ENCODE measurements at places on chromosomes 6 and 20. TPM values are rescaled to one million over a fixed set of nuclear protein-coding genes. Genes with fewer than 3 reads are reported as not detected.

DNA sequence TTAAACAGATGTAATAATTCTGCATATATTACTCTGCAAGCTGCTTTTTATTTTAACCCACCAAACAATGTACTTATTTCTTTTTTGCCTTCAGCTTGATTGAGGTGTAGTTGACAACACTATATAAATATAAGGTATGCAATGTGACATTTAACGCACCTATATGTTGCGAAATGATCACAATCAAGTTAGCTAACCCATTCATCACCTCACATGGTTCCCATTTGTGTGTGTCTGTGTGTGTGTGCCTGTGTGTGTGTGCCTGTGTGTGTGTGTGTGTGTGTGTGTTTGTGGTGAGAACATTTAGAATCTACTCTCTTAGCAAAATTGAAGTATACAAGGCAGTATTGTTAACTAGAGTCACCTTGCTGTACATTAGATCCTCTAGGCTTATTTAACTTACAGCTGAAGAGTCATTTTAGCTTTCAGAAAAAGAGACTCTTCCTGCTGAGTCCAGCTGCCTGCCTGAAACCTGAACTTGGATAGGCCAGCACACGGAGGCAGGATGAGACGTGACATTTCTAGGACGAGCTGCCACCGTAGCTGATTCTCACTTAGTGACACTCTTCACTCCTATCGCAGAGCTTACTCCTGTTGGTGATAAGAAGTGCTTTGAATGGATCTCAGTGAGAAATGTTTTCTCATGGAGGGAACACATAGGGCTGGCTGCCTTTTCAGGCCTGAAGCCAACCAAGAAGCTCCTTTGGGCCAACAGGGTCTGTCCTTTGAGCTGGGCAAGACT, 126.5 kb upstream of the RIPOR2 start:
- DNase-seq: no peak

DNA sequence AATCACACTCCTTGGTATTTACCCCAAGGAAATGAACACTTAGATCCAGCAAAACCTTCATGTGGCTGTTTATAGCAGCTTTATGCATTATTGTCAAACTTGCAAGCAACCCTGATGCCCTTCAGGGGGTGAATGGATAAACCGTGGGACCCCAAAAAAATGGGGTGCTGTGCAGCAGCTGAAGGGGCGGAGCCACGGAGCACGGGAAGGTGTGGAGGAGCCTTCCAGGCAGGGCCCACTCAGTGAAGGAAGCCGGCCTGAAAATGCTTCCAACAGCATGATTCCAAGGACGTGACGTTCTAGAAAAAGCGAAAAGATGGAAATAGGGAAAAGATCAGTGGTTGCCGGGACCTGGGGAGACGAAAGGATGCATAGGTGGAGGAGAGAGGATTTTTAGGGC, 25.6 kb upstream of the FRMD1 start:
- DNase-seq: no peak

DNA sequence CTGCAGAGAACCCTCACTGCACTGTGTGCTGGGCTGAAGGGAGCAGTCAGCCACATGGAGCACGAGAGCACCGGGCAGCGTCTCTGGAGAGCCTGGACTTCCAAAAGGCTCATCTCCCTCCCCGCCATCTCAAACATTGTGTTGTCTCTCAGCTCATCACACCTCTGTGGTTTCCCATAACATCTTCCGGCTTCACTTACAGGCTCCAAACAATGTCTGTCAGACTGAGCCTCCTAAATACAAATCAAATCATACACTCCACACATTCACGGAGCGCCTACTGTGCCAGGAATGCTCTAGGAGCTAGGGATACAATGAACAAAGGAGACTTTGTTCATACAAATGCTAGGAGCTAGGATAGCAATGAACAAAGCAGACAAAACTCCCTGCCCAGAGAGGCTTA, 398.0 kb downstream of the RNGTT start:
- DNase-seq: no peak

DNA sequence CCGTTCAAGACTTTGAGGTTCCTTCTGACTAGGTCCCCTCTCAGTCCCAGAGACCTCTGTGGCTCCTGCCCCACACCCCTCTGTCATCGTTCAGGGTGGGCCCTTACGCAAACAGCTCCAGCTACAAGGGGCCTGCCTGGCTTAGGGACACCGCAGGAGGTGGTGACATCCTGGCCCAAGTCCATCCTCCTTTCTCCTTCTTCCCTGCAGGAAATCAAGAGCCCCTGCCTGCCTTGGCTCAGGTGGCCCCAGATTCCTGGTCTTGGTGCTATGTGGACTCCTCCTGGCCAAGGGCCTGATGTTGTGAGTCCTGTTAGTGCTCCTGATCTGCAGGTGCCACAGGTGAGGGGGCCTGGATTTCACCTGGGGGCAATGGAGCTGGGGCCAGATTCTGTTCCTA, 8.1 kb downstream of the TREML4 start:
- no peak for DNase-seq

DNA sequence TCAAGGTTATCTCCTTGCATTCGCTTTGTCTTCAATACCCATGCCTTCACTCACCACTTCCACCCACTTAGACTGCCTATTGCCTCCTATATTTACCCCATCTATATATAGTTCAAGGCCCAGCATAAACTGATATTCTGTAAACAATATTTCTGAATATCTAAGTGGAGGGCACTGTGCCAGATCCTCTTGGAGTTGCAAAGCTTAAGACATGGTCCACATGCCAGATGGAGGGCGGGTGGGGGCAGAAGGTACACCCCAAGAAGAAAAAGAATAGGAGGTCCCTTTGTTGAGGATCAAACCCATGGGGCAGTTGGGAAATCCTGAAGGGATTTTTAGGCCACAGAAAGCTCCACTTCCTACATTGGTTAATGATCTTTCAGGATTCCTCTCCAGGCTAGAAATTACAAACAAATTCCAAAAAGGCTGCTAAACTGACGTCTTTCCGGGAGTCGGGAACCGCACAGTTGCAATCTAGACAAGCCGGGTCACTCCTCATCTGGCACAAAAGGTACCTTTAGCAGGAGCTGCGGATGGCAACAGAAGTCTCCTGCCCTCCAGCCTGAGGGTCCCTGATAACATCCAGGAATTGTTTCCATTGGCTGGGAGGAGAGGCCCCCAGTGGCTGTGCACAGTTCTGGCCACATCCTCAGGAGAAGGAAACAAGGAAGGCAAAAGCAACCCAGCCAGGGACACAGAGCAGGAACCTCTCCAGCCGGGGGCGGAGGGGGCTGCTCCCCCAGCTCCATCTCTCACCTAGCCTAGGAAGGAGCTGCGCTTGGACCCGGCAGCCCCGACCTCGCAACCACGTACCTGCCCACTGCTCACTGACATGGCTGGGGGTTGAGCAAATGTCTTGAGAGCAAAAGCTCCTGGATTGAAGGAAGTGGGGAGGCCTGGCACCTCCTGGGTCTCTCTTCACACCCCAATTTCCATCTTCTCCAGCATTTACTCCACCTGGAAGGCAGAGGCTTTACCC, 5.9 kb upstream of the LPIN3 start:
- no peak for DNase-seq

- no peak for DNase-seq
Measured at GRCh38 chr6:151005164-151005563, 139.7 kb downstream of the MTHFD1L start.

- no peak for DNase-seq
Measured at GRCh38 chr20:2755451-2756055, 44.9 kb downstream of the CPXM1 start.

GRCh38 chr6:2863901-2864300, 22.2 kb upstream of the SERPINB1 start:
- DNase-seq: no peak

DNA sequence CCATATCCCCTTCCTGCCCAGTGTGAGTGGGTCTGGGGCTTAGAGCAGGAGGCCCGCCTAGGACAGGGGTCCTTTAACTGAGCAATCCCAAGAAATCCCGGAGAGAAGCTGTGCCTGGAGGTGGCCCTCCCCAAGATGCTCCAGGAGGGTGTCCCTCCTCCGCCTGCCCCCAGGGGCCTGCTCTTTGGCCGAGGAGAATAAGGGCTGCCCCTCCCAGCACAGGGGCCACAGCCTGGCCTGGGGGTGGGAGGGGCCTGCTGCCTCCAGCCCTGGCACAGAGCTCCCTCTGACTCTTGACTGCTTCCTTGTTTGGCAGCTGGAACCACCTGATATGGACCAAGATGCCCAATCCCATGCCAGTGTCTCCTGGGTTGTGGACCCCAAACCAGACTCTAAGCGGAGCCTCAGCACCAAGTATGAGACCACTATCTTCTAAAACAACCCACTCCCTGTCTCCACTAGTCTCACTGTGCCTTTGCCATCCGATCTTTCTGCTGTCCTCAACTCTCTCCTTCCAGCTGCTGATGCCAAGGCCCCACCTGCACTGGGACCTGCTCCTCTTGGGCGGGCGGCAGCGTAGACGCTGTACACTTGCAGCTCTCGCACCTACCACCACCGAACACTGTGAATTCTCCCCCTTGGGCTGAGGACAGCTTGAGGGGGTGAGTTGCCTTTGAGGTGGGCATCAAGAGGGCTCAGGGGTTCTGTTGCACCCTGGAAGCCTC, 54.3 kb downstream of the TCP11 start:
- DNase-seq: no peak

DNA sequence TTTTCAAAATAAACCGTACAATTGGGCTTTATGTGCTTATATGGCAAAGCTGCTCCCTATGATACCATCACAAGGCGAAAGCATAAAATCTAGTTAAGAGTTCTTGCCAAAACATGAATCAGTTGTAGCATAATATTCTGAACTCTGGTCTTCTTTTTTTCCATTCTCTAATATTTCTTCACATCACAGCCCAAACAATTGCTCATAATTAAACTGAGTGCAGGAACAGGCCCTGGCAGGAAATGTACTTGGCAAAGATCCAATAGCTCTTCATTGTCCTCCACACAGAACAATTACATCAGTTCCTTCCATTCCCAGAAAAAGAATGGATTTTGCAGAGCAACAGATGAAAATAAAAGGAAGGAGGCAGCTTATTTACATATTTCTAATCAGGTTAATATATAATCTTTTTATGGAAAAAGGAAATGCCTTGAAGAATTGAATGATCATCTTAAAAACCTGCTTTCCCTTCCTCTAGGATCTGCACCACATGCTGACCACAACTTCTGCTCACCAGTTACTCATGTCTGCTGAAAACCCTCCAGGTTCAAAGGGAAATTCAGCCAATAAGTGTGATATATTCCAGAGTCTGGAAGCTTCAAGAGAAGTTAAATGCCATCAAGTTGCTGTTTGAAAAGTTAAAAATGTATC, 123.3 kb upstream of the COL21A1 start:
- DNase-seq: no peak

GRCh38 chr20:2619961-2620595, 32.4 kb upstream of the NOP56 start:
- no peak for DNase-seq

- DNase-seq: no peak
Measured at GRCh38 chr20:3678856-3679720, 2.7 kb downstream of the ADAM33 start.

DNA sequence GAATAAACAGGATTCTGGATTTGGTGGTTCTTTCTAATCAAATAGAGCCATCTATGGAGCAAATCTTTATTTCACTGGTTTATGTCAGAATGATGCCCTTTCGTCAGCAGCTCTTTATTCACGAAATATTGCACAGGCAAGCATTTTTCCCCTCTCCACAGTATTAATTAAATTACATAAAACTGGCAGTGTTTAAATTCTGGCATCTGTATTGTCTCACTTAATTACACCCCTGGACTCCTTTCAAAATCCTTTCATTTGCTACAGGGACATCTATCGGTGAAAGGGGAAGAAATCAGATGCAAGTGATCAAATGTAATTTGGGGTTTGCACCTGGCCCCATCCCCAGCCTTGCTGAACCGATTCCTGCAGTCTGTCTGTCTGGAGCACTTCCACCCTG, 801.9 kb downstream of the QKI start:
- DNase-seq: no peak

- DNase-seq: no peak
Measured at GRCh38 chr20:1323830-1324597, 4.9 kb downstream of the SDCBP2 start.

GRCh38 chr6:6543181-6543879, 45.2 kb upstream of the LY86 start:
- DNase-seq: no peak

- no peak for DNase-seq
Measured at GRCh38 chr6:153624528-153624927, 414.5 kb upstream of the OPRM1 start.

GRCh38 chr6:166258854-166259276, 49.3 kb downstream of the PRR18 start:
- no peak for DNase-seq

GRCh38 chr20:11355345-11355744, 562.3 kb upstream of the BTBD3 start:
- DNase-seq: no peak

DNA sequence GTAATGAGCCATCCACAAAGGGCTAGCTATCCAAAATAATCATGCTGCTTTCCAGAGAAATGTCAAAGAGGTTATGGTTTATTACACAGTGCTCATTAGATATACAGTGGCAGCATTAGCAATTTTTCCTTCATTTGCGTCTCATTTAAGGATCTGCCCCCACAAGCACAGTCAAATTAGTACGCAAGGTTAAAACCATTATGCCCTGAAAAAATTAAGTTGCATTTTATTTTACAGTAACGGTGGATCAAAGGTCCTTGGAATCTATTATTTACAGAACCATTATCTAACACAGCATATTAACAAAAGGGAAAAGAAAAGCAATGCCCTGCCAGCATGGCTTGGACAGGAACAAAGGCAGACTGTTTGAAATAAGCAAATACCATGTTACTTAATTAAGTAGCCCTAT, 144.8 kb downstream of the PDSS2 start:
- no peak for DNase-seq

DNA sequence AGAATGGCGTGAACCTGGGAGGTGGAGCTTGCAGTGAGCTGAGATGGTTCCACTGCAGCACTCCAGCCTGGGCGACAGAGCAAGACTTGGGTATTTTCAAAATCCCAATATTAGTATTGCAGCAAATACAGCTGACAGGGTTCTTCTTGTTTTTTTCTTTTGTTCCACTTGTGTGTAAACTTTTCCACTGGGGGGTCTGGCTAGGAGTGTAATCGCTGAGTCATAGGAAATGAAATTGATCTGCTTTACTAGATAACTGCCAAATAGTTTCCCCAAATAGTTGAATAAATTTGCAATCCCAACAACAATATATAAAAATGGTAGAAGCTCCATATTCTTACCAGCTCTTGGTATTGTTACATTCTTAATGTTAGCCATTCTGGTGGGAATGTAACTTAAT, 526.0 kb upstream of the SOX4 start:
- DNase-seq: no peak

- no peak for DNase-seq
Measured at GRCh38 chr6:140850438-140850837, 1282.3 kb upstream of the GJE1 start.

Gene THBS2
- 12.2 TPM for polyA plus RNA-seq

Gene SLC44A4
- polyA plus RNA-seq: 34.7 TPM

Gene KIF25
- 0.50 TPM for polyA plus RNA-seq

Gene DEFB124
- not detected for polyA plus RNA-seq

Gene ZSWIM3
- 5.6 TPM for polyA plus RNA-seq

Gene BTBD3
- 69.8 TPM for polyA plus RNA-seq

Gene TRIM31
- polyA plus RNA-seq: 0.26 TPM

Gene ELOVL2
- polyA plus RNA-seq: 9.0 TPM

Gene MAPK13
- 18.7 TPM for polyA plus RNA-seq

All from right renal cortex interstitium (tissue), 3 donors.